ENCODE measurements at places on chromosomes 12 and 14.
A peak's percentile ranks its signal among the peaks of the same experiment; 100 is the strongest.

GRCh38 chr12:92495108-92495507 lies 207.7 kb upstream of the PLEKHG7 start:
- DNase-seq: no peak

GRCh38 chr14:22099942-22100763 lies 426.5 kb upstream of the OR4E1 start:
- peak; percentile 9 for DNase-seq

- DNase-seq: no peak
These were observed 1106.9 kb downstream of the TMTC2 start for GRCh38 chr12:83793616-83794015.

DNA sequence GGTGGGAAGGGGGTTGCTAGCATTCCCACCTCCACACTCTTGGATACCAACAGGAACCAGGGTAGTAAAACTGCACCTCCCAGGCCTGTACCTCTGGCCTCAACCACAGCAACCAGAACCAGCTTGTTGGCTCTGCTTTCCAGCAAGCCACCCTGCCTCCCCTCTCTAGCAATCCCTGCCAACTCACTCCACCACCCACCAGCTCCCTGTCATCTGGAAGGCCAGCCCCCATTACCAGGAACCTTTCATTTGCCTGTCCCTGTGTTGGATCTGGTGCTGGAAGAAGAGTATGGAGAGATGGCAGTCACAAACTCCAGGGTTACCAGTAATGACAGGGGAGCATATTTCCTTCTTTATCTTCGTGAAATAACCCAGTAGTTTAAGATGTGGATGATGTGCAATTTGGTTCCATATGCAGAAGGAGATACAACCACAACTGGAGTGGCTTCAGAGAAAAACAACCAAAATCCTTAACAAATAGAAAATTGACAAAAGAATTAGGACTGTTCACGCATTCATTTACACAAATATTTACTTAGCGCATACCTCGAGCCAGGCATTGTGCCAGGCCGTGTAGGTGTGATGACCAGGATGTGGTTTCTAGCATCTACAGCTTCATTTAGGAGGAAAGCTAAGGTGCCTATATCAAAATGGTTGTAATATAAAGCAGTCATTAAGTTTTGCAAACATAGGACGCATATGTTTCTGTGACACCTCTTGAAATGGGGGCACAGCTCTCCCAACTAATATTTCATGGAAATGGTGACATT lies 3.4 kb downstream of the B4GALNT3 start:
- peak; percentile 4 for DNase-seq

DNA sequence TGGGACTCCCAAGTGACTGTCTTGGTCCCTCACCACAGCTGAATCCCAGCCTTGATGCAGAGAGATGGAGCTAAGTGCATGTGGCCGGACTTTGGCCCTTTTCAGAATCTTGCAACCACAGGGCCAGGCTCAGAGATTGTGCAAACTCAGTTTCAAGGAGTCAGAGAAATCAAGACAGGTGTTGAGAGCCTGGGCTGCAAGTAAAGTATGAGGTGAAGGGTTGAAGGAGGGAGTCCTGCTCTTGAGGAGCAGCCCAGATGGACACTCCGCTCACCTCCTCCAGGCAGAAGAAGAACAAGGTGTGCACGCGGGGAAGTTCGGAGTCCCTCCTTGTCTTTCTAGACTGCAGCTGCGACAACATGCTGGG lies 6.3 kb upstream of the BMP4 start:
- DNase-seq: no peak

DNA sequence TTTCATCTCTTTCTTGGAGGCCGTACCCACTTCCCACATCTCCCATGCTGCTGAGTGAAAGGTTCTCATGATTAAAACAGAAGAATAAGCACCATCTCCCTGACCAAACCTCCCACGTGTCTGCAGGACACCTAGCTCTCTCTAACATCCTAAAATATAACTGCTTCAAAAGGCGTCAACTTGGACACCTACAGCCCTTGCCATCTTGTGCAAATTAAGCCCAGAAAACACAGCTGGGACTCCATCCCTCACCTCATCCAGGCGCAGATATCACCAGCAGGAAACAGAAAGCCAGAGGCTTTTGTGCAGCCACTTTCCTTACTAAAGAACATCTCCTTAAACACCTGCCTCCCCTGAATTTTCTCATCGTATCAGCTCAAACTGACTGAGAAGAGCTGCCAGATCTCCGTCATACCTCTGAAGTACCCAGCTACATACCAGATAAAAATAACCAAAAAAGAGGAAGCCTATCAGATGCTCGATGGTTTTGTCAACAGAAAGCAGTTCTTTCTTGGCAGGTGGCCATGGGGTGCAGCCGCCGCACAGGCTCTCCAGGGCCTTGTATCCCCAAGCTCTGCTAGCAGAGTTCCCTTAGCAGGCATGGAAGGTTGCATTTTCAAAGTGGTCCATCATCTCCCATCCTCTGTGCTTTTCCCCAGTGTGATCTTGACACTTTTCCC lies 28.8 kb downstream of the MAP3K9 start:
- peak; percentile 61 for DNase-seq

Measured in NCI-H1105 (cell line).